ENCODE measurements at places on chromosomes 2 and 18.

- DNase-seq, result no peak
Observed at GRCh38 chr18:57095884-57096283, 51.0 kb upstream of the BOD1L2 start.

- no peak for DNase-seq
Observed at GRCh38 chr2:71713581-71714580, 260.5 kb downstream of the DYSF start.

- no peak for DNase-seq
Observed at GRCh38 chr18:51107598-51108305, 77.7 kb downstream of the SMAD4 start.

GRCh38 chr2:43777306-43777926 lies 3.6 kb downstream of the DYNC2LI1 start:
- DNase-seq, result no peak

- peak; percentile 52 for DNase-seq
Observed at GRCh38 chr18:33472509-33472908, 32.0 kb upstream of the CCDC178 start.

GRCh38 chr2:214542866-214543265 lies 132.0 kb downstream of the VWC2L start:
- DNase-seq, result no peak

- peak; percentile 61 for DNase-seq
Observed at GRCh38 chr2:215531284-215531683, 95.4 kb upstream of the FN1 start.

GRCh38 chr2:69026691-69027459 lies 13.9 kb downstream of the ANTXR1 start:
- peak; percentile 82 for DNase-seq

DNA sequence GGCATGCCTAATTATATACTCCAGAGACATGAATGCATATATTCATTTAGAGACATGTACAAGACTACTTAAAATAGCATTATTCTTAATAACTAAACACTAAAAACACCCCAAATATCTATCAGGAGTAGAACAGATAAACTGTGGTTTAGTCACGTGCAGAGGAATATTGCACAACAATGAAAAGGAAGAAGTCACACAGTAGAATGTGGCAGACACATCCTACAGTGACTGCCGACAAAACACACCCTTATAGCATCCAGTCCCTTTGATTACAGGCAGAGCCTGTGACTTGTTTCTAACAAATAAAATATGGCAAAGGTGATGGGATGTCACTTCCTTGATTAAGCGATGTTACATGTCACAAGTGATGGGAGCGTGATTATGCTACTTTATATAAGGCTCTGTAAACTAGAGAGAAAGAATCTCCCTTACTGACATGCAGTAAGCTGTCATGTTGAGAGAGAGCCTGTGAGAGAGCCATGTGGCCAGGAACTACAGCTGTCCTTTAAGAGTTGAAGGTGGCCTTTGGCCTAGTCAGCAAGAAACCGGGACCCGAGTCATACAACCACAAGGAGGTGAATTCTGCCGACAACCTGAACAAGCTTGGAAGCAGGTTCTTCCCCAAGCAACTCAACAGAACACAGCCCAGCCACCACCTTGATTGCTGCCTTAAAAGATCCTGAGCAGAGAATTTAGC lies 39.1 kb upstream of the LGALSL start:
- no peak for DNase-seq

GRCh38 chr2:190759749-190760213 lies 110.9 kb downstream of the NAB1 start:
- peak; percentile 10 for DNase-seq

GRCh38 chr2:136255648-136256461 lies 137.9 kb upstream of the CXCR4 start:
- DNase-seq, result no peak

GRCh38 chr18:64100116-64100922 lies 48.6 kb downstream of the LINC00305 start:
- no peak for DNase-seq

DNA sequence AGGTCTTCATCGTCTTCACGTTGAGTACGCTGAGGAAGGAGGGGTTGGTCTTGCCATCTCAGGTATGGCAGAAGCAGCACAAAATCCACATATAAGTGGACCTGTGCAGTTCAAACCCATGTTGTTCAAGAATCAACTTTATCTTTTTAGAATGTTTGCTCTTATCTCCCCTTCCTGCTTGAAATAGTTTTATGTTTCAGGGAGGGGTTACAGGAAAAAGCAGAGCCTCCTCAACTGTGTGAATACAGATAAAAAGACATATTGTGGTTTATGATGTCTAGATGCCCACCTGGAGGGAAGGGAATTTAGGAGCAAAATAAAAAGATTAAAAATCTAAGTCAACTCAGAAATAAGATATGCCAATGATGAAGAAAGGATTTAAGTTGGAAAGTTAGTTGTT lies 75.9 kb downstream of the VRK2 start:
- DNase-seq, result no peak

GRCh38 chr18:35005963-35006577 lies 35.1 kb upstream of the MAPRE2 start:
- peak; percentile 86 for DNase-seq

- no peak for DNase-seq
Observed at GRCh38 chr2:143903172-143903856, 616.6 kb downstream of the ZEB2 start.

- DNase-seq, result peak; percentile 35
Observed at GRCh38 chr2:238220892-238221521, 17.5 kb upstream of the ILKAP start.

DNA sequence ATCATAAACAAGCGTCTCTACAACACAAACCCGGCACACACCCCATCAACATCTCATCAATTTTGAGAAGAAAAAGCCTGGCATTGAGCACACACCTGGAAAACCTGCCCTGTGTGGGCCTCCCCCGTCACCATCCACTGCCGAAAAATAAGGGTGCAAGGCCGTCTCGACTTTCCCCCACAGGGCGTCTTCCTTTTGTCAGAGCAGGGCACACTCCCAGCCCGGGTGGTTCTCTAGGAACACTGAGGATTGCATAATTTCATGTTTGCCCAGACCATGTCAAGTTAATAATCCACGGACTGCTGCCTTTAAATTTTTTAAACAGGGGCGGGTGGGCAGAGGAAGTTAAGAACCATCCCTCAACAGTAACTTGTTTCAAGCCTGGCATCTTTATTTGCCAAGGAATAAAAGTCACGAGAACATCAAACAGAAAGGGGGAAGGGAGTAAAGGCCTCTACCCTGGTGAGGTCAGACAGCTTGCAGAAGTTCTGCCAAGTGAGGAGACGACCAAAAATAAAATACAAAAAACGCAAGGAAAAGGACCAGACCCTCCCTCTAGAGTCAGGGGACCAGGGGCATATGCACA lies 2.1 kb downstream of the TFCP2L1 start:
- DNase-seq, result no peak

DNA sequence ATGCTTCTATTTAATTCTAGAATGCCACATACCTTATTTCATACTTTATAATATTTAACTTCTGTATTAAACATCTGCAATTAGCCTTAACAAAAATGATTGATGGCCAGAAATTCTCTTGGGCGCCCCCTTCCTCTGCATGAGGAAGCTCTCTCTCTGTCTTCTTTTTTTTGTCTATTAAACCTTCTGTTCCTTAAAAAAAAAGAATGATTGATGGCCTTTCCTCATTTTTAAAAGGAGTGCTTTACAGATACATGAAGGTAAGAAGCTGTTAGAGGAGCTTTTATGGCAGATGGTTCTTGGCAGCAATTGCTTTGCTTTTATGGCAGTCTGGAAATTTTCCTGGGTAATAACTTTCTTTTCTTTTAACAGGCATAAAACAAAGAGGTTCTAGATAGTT lies 526.9 kb downstream of the SLC4A3 start:
- no peak for DNase-seq

- DNase-seq, result peak; percentile 45
Observed at GRCh38 chr2:133641497-133641896, 73.2 kb upstream of the NCKAP5 start.

DNA sequence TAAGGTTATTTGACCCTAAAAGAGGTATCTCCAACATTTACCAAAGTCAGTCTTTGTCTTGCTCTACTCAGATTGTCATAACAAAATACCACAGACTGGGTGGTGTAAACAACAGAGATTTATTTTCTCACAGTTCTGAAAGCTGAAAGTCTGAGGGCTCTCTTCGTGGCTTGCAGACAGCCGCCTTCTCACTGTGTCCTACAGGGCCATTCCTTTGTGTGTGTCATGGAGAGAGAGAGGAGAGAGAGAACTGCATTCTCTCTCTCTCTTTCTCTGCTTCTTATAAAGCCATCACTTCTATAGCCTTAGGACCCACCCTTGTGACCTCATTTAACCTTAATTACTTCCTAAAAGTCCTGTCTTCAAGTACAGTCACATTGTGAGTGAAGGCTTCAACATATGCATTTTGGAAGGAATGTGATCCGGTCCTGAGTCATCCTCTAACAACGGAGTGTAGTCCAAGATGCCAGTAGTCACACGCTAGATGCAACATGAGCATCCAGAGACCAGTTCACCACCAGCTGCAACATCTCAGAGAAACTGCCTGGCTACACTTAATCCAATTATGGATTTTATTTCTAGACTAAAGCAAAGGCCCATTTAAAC lies 130.2 kb downstream of the CD226 start:
- peak; percentile 5 for DNase-seq

DNA sequence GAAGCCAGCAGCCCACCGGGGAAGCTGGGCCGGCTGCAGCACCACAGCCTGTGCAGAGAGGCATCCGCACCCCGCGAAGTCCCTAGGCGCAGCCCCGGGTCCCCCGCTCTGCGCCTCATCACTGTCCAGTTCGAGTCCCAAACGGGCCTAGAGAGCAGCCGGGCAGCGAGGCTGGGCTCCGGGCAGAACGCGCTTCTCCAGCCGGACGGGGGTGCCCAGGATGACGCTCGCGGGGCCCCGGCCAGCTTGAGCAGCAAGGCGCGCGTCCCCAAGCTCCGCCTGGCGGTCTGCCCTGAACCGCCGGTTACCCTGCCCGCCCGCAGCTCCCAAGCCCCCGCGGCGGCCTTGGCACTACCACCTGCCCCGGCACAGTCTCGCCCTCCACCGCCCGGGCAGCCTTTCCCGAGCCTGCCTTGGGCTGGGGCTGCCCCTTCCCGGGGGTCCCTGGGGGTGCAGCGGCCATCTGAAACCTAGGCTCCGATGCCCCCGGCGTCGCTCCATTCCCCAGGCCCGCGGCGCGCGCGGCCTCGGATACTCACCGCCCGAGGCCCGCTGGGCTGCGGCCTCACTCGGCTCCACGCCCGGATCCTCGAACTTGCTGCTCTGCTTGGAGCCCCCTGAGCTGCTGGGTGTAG lies 591 bp downstream of the SLC16A14 start:
- peak; percentile 38 for DNase-seq

GRCh38 chr2:23053601-23054000 lies 331.4 kb upstream of the KLHL29 start:
- DNase-seq, result no peak

DNA sequence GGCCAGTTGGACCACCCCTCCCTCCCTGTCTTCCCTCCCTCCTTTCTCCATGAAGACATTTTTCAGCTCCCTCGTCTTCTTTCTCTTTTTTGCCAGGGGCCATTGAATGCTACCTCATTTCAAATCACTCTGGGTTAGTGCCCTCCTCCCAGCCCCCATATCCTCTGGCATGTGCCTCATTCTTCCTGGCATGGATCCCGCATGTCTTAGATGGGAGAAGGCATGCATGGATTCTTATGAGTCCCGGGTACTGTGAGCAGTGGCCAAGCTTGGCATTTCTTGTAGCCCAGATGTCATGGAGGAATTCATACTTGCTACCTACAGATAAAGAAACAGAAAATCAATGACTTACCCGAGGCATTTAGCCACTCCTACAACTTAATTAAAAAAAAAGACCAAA lies 9.0 kb upstream of the HAAO start:
- peak; percentile 57 for DNase-seq

GRCh38 chr18:37532917-37533316 lies 32.7 kb downstream of the CELF4 start:
- no peak for DNase-seq

GRCh38 chr2:47225061-47225783 lies 70.1 kb upstream of the STPG4 start:
- DNase-seq, result peak; percentile 78

All from umbilical cord (tissue), 2 donors.